Stomach (tissue), 19 donors: ENCODE measurements at places on chromosomes 12 and 14. TPM values are rescaled to one million over a fixed set of nuclear protein-coding genes. Genes with fewer than 3 reads are reported as not detected.

DNA sequence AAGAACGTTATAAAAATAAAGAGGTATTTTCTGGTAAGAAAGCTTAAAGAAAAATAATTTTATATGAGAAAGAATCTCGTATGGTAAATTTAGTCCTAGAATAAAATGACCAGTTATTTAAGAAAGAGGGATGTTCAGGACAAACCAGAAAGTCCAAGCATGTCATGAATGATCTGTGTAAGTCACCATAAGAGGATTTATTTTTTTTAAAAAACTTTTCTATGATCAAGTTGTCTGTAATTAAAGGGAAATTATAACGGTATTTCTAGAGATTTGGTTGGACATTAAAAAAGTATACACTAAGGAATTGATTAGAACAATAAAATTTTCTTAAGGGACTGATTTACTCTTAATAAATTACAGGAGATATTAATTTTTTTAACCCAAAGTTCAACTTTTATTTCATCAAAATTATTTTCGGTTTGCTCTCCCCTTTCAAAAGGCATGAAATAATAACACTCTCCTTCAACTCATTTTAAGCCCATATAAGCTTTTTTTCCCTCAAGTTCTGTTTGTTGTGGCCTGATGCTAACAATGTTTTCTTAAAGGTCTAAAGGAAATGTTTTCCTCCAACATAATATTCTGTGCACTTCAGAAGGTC lies 49.9 kb upstream of the CPSF6 start:
- DNase-seq, result no peak
- no peak overlapping the region for H3K27ac ChIP-seq
- no peaks in the 10 kb centered on the region for H3K36me3 ChIP-seq
- no peaks in the 10 kb centered on the region for H3K27me3 ChIP-seq

DNA sequence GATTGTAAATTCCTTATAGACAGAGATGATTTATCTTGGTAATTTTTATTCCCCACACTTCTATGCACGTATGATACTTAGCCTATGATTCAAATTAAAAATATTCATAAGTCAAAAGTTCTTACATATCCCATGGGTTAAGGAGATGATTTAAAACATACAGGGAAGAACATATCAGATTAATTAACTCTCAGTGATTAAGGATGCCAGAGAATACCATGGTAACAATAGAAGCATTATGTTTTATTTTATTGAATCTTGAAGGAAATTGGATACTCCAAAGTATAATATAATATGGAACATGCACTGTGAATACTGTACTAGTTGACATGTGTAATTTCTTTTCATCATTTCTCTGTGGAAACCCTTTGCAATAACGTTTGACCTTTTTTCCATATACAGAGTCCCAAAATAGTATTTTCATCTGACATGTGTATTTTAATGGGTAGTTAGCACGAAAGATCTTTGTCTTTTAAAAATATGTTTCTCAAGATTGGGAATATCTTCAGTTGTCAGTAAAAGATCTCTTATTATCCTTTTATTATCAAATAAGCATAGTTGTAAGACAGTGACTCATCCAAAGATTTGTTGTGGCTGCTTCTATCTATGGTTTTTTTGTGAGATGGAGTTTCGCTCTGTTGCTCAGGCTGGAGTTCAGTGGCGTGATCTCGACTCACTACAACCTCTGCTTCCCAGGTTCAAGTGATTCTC lies 166.7 kb downstream of the RAD51B start:
- no peak overlapping the region for H3K27ac ChIP-seq
- no peak for DNase-seq

DNA sequence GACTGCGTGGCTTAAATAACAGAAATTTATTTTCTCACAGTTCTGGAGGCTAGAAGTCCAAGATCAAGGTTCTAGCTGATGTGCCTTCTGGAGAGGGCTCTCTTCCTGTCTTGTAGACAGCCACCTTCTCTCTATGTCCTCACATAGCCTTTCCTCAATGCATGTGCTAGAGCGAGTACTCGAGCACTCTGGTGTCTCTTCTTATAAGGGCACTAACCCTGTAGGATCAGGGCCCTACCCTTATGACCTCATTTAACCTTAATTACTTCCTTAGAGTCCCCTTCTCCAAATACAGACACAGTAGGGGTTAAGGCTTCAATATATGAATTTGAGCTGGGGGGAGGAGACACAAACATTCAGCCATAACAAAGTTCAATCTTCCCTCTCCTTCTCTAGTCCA lies 10.2 kb downstream of the DHH start:
- no peaks in the 10 kb centered on the region for H3K27me3 ChIP-seq
- no peak overlapping the region for H3K4me3 ChIP-seq
- H3K27ac ChIP-seq, result no peak overlapping the region
- DNase-seq, result no peak

DNA sequence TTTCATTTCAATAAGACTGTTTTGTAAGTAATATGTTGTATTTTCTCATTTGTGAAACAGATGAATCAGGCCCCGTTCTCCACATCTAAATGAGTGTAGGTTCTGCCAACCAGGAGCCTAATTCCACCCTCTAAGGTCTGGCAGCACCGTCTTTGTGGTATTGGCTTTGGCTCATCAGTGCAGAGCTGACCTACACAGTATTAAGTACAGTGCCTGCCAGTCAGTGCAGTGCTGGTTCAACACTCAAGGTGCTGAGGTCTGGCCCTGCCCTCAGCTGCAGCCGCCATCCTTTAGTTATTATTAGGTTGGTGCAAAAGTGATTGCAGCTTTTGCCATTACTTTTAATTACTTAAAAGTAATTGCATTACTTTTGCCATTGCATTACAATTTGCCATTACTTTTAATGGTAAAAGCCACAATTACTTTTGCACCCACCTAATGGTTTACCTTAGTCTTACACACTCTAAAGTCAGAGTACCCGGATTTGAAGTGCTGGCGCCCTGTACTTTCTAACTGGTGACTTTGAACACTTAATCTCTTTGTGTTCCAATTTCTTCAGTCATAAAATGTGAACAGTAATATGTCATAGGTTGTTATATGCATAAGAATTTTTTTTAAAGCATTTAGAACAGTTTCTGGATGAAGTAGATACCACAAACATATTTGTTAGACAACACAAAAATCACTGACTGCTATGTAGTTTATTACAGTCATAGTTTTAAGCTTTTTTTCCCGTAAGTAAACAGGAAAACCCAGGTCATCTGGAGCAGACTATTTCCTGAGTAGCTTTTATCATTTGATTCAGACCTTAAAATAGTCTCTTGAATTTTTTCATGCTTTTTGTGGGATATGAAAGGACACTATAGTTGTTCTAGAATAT lies 99.5 kb downstream of the SYNE2 start:
- no peak for DNase-seq
- no peak overlapping the region for H3K27ac ChIP-seq
- H3K36me3 ChIP-seq, result peaks cover 81% of the 10 kb centered on the region
- H3K4me3 ChIP-seq, result no peak overlapping the region

- DNase-seq, result no peak
- H3K27ac ChIP-seq, result no peak overlapping the region
- H3K4me3 ChIP-seq, result no peak overlapping the region
- H3K27me3 ChIP-seq, result no peaks in the 10 kb centered on the region
- H3K4me1 ChIP-seq, result no peaks in the 10 kb centered on the region
Observed at GRCh38 chr12:24808651-24809050, 140.2 kb downstream of the BCAT1 start.

GRCh38 chr14:42523666-42524065 lies 917.0 kb downstream of the LRFN5 start:
- peak; percentile 6 for DNase-seq
- H3K36me3 ChIP-seq, result no peaks in the 10 kb centered on the region
- no peak overlapping the region for H3K27ac ChIP-seq
- no peaks in the 10 kb centered on the region for H3K27me3 ChIP-seq
- no peak overlapping the region for H3K4me3 ChIP-seq

DNA sequence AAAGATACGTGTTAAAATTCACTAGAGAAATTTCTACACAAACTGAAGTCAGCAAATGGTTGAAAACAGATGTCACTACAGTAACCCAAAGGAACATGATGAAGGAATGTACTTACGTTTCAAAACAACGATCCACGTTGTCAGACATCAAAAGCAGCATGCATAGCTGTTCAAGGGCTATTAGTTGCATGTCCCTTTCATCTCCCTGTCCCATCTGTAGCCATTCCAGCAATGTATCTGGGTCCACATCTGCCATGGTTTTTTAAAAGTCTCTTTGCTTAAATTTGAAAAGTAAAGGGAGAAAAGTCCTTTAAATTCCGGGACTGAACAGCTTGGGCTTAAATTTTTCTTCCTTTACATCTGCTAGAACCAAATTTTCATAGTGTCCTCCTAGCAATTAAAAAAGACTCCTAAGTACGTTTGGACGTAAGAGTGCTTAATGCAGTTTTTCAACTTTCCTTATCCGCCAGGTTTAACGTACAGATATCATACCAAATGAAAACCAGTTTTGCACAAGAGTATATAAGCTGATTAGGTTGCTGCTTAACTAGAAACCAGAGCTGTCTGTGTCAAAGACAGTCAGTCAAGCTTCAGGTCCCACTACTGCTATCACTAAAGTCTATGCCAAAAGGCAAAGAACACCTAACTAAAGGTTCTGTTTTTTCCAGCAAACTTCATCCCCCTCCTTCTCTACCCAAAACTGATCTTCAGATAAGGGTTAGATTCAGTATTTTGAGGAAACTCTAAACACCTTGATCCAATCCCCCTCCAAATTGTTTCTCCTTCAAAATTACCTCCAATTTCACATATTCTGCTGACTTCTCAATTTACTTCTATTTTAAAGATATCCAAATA lies 1.7 kb downstream of the HECTD1 start:
- H3K4me3 ChIP-seq, result peak overlapping the region; percentile 84
- peak overlapping the region; percentile 97 for H3K27ac ChIP-seq
- peaks cover 63% of the 10 kb centered on the region for H3K4me1 ChIP-seq
- peaks cover 30% of the 10 kb centered on the region for H3K36me3 ChIP-seq

DNA sequence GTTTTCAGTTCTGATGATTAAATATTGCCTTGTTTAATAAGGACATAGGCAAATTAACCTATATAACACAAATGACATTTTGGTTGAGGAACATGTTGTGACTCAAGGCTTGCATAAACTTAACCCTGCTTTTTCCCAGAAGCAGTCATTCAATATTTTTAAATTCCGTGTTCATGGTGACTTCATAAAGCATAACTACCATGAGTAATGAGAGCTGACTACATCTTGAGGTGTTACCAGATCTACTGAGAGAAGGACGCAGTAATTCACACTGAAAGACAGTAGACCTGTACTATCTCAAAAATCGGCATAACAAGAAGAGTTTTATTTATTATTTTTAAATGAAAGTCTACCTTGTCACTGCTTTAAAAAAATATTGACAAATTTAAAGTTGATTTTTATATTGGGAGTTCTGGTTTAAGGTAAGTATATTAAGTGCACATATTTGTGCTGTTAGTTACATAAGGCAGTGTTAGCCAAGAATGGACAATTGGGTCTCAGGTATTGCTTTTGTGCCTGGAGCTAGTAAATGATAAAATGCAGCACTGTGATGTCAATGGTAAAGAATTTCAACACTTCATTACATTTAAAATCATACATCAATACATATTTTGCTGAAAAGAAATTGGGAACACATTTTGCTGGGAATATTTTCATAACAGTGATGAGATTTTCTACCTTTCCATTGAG lies 1198.5 kb downstream of the FSCB start:
- no peak overlapping the region for H3K4me3 ChIP-seq
- H3K27ac ChIP-seq, result no peak overlapping the region
- H3K4me1 ChIP-seq, result no peaks in the 10 kb centered on the region
- DNase-seq, result no peak

GPRC5D gene
- total RNA-seq, result not detected

GRCh38 chr12:133105620-133106019 lies 24.5 kb downstream of the ZNF891 start:
- peaks cover 88% of the 10 kb centered on the region for H3K36me3 ChIP-seq
- H3K4me1 ChIP-seq, result no peaks in the 10 kb centered on the region
- no peak for DNase-seq
- no peak overlapping the region for H3K4me3 ChIP-seq

- H3K27me3 ChIP-seq, result no peaks in the 10 kb centered on the region
- H3K36me3 ChIP-seq, result no peaks in the 10 kb centered on the region
- no peak for DNase-seq
- no peak overlapping the region for H3K4me3 ChIP-seq
- H3K4me1 ChIP-seq, result peaks cover 32% of the 10 kb centered on the region
- no peak overlapping the region for H3K27ac ChIP-seq
Observed at GRCh38 chr14:67857778-67858350, 38.3 kb downstream of the RAD51B start.

DNA sequence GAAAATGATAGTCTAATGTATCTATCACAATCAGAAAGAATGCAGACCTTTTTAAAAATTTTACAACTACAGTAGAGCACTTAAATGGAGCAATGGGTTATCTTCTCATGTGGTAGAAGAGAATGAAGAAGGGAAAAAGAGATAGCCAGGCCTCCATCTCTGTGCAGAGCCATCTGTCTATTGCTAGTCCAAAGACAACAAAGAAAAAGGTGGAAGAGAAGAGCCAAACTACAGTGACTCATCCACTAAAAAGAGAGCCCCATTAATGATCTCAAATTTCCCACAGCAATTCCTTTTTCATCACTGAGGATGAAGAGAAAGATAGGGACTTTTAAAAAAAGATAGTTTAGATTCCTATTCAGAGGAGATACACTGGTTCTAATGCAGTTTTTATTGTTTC lies 232.9 kb downstream of the ATXN7L3B start:
- H3K36me3 ChIP-seq, result no peaks in the 10 kb centered on the region
- no peak overlapping the region for H3K4me3 ChIP-seq
- H3K27me3 ChIP-seq, result no peaks in the 10 kb centered on the region
- no peak for DNase-seq

GRCh38 chr12:18652596-18652995 lies 85.2 kb downstream of the PLCZ1 start:
- no peak overlapping the region for H3K4me3 ChIP-seq
- no peaks in the 10 kb centered on the region for H3K4me1 ChIP-seq
- no peaks in the 10 kb centered on the region for H3K36me3 ChIP-seq
- no peaks in the 10 kb centered on the region for H3K27me3 ChIP-seq
- H3K27ac ChIP-seq, result no peak overlapping the region

GRCh38 chr14:106872611-106873446 lies 1346.4 kb downstream of the TMEM121 start:
- no peaks in the 10 kb centered on the region for H3K4me1 ChIP-seq
- H3K27ac ChIP-seq, result peak overlapping the region; percentile 24
- H3K36me3 ChIP-seq, result no peaks in the 10 kb centered on the region
- peak; percentile 93 for DNase-seq
- H3K27me3 ChIP-seq, result no peaks in the 10 kb centered on the region
